ENCODE measurements at places on chromosomes 6 and 20.
A peak's percentile ranks its signal among the peaks of the same experiment; 100 is the strongest.

GRCh38 chr20:37081717-37082289 lies 14.0 kb downstream of the RBL1 start:
- no peak for DNase-seq

DNA sequence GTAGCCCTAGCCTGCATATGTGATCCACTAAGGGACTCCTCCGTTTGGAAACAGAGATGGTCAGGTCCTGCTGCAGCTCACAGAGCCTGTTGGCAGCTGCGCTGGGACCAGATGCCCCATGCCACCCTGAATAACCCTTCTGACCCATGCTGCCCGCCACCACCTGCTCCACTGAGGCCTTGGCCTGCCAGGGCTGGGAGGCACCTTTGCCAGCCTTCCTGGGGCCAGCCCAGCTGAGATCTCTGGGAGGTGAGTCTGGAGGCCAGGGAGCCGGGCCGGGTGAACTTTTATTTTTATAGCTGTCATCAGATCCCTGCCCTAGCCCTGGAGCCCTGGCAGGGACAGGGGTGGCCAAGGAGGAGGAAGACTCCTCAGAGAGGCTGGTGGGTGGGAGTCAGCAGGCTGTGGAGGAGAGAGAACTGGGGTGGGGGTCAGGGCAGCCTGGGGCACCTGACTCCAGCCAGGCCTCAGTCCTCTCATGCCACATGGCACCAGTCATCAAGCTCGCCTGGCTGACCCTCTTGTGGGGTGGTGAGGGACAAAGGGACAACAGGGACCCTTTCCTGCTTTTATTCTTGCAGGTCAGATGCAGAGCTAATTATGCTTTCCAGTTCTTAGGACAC lies 10.0 kb downstream of the CEBPB start:
- DNase-seq, result no peak

GRCh38 chr6:155523821-155524651 lies 68.4 kb upstream of the NOX3 start:
- DNase-seq, result no peak

- no peak for DNase-seq
These were observed 295.8 kb downstream of the EPHA7 start for GRCh38 chr6:93123585-93123984.

- DNase-seq, result no peak
These were observed 36.7 kb downstream of the LAMA2 start for GRCh38 chr6:128919412-128920180.

GRCh38 chr6:109296452-109296851 lies 85.8 kb downstream of the CD164 start:
- no peak for DNase-seq

GRCh38 chr20:62518911-62519310 lies 43.1 kb upstream of the GATA5 start:
- no peak for DNase-seq

GRCh38 chr6:34295721-34296120 lies 46.9 kb upstream of the SMIM29 start:
- no peak for DNase-seq

- no peak for DNase-seq
These were observed 113.9 kb upstream of the ZNF217 start for GRCh38 chr20:53707371-53708055.

- DNase-seq, result no peak
These were observed 96.0 kb downstream of the INSM1 start for GRCh38 chr20:20463933-20464374.

- DNase-seq, result no peak
These were observed 201.2 kb downstream of the THBS2 start for GRCh38 chr6:169052462-169052861.

GRCh38 chr6:69980624-69981023 lies 114.3 kb downstream of the COL19A1 start:
- no peak for DNase-seq

DNA sequence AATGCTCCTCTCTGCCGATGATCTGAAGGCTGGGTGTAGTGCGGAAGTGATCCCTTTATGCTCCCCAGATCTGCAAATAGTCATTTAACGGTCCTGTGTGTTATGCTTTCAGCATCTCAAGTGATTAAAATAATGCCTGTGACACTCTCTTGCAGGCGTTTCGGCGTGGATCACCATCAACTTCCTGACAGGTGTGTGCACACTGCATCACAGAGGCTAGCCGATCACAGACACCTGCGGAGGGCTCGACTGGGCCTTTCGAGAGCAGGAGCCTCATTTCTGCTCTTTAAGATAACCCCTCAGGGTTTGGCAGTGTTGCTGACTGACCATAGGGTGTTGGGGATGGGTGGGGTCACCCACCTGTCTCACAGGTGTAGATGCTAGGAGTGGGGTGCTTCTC lies 20.0 kb downstream of the ENTPD6 start:
- DNase-seq, result no peak

DNA sequence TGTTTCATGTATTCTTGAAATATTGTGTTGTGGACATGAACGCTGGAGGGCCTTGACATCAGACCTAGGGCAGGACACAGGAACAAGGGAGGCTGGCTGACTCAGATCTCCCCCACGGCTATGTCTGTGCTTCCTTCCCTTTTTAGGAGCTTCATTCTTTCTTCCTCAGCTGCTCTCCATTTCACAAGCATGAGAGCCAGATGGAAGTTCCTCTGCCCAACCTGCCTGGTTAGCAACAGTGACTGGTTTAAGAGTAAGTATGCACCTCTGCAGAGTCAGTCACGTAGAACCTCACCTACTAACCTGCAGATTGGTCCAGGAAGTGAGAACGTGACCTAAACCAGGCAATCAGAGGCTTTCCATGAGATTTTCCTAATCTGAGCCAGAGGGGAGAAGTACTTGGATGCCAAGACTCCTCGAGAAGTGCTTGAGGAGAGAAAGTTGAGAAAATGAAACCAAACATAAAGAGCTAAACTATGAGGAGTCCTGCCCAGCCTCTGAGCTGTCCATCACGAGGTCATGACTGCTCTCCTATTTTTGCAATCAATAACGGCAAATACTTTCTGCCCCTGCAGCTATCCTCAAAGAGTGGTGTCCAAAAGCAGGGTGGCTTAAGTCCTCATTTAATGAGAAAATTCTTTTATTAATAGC lies 465.2 kb upstream of the CITED2 start:
- DNase-seq, result no peak

GRCh38 chr6:24766680-24767462 lies 7.9 kb upstream of the GMNN start:
- no peak for DNase-seq

- no peak for DNase-seq
These were observed 647.9 kb upstream of the AGPAT4 start for GRCh38 chr6:161921602-161922395.

GRCh38 chr6:144321839-144322591 lies 36.9 kb downstream of the UTRN start:
- peak; percentile 34 for DNase-seq

- DNase-seq, result no peak
These were observed 67.8 kb upstream of the FAM83B start for GRCh38 chr6:54778731-54779130.

- peak; percentile 77 for DNase-seq
These were observed 31.0 kb upstream of the PCMTD2 start for GRCh38 chr20:64224351-64225170.

DNA sequence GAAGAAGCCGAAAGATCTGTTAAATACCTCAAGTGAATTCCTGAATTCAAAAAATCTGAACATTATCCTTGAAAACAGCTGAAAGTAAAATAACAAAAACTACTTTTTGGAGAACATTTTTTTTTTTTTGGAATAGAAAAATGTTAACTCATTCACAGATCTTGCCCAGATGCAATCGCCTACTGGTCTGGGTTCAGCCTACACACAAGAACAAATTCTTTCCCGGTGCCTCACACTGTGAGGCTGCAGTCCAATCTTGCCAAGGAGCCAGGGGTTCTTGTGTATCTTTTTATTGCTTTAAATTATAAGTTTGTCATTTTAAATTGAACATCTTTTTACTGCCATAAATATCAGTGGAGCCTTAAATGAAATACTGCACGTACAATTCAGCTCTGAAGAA lies 41.2 kb upstream of the TMEM200A start:
- peak; percentile 76 for DNase-seq

GRCh38 chr20:47677635-47678453 lies 107.4 kb downstream of the SULF2 start:
- peak; percentile 43 for DNase-seq

- no peak for DNase-seq
These were observed 25.6 kb downstream of the POFUT1 start for GRCh38 chr20:32233286-32233685.

DNA sequence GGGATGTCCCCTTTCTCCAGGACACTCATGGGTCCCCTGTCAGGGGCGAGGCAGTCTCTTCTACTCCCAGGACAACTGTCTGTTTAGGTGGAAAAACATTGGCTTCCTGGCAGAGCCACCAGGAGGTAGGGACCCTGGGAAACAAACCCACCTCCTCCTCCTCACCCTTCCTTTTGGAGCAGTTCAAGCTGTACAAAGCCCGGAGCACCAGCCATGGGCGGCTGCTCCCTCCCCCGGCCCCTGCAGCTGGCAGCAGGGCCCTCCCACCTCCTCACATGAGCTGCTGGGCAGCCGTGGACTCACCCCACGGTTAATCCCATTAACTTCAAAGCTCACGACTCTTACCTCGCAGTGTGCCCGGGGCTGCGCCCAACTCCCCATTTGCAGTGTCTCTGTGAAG lies 48.6 kb downstream of the CDH4 start:
- no peak for DNase-seq

DNA sequence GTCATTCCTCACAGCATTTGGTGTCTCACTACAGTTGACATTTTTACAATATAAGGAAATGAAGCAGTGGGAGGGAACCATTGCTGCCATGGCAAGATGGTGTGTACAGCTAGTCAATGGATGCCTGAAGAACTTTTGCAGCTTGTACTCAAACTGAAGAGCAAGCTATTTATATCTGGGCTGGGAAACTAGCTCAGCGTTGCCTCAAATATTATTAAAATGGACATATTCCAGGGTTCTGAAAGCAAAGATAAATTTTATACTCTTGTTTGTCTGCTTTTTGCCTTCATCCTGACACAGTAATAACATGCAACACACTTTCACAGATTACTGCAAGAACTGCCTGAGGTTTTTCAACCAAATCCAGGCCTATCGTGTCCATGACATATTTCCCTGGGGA lies 156.4 kb upstream of the COL21A1 start:
- DNase-seq, result no peak

DNA sequence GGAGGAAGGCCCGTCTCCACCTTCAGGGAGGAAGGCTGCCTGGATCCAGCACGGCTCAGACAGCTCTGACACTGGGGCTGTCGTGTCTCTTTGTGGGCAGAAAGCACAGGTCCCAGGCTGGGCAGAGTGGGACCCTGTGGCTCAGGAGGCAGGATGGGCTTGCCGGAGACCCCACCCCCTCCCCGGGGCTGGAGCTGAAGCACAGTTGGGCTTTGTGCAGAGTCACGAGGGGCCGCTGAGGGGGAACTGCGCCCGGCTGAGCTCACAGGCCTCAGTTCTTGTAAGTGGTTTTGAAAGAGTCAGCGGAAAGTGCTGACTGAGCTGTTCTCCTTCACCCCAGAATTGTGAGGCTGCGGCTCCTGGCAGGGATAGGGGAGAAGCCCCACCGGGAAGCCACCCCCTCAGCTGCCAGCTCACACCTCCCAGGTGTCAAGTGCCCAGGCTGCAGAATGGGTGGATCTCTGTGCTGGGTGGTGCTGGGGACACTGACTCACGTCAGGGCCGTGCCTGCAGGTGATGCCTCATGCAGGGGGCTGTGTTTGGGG lies 145.5 kb upstream of the RNF24 start:
- DNase-seq, result no peak

GRCh38 chr6:169188475-169188874 lies 65.2 kb downstream of the THBS2 start:
- peak; percentile 59 for DNase-seq

GRCh38 chr6:85463621-85464259 lies 13.9 kb downstream of the NT5E start:
- no peak for DNase-seq

- peak; percentile 18 for DNase-seq
These were observed 9.3 kb upstream of the ID1 start for GRCh38 chr20:31595654-31596411.

GRCh38 chr20:32356622-32357374 lies 1.3 kb upstream of the ASXL1 start:
- no peak for DNase-seq

- no peak for DNase-seq
These were observed 30.1 kb upstream of the TAGAP start for GRCh38 chr6:159074876-159075275.

DNA sequence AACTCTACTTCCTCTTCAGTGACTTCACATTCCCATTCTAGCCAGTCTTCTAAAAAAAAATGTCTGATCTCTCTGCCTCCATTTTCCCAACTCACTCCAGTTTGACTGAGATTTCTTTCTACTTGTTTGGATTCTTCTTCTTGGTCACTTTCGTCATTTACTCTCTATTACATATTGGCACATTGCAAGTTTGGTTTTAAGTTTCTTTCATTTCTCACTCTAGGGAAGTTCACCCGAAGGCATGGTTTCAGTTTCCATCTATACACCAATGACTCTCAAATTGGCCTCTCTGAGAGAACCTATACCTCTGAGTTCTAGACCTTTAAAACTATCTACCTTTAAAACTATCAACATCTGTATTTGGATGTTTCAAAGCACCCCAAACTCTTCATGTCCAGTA lies 51.3 kb downstream of the CD109 start:
- DNase-seq, result no peak

DNA sequence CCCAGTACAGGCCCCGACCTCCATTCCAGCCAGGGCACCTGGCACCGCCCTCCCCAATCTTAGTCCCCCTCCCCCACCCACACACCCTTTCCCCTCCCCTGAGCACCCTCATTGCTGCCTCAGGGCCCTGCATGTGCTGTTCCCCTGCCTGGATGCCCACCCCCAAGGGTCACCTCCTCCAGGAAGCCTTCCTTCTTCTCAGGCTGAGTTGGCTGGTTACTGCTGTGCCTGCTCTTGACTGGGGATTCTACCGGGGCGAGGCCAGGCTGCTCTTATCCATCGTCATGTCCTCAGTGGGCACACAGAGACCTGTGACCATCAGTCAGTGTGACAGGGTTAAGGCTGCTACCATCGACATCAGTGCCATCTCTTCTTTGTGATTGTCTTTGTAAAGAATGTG lies 23.6 kb downstream of the BHLHE23 start:
- DNase-seq, result no peak

DNA sequence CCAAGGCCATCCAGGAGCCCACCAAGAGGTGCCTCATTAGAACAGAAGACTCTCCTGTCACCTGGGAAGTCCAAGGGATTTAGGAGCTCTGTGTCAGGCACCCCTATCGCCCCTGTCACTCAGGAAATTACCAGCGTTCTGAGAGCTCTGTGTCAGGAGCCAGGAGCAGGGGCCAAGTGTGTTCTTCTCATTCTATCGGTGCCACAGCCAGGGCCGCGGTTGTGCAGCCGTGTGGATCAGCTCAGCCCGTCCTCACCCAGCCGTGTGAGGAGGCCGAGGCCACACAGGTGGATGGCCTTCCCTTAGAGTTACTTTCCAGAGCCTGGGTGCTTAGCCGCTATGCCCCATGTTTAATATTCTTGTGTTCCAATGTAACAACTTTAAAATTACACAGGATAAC lies 9.8 kb downstream of the MTG2 start:
- no peak for DNase-seq

- no peak for DNase-seq
These were observed 13.4 kb upstream of the MAPK13 start for GRCh38 chr6:36116943-36117342.

Measured in NCI-H226 (cell line).